ENCODE measurements at places on chromosomes 3 and 15. TPM values are rescaled to one million over a fixed set of nuclear protein-coding genes. Genes with fewer than 3 reads are reported as not detected.

A4GNT gene
- not detected for total RNA-seq

GPR62 gene
- total RNA-seq, result 0.22 TPM

- no peak for DNase-seq
These were observed 20.3 kb upstream of the CCNL1 start for GRCh38 chr3:157180262-157180661.

DNA sequence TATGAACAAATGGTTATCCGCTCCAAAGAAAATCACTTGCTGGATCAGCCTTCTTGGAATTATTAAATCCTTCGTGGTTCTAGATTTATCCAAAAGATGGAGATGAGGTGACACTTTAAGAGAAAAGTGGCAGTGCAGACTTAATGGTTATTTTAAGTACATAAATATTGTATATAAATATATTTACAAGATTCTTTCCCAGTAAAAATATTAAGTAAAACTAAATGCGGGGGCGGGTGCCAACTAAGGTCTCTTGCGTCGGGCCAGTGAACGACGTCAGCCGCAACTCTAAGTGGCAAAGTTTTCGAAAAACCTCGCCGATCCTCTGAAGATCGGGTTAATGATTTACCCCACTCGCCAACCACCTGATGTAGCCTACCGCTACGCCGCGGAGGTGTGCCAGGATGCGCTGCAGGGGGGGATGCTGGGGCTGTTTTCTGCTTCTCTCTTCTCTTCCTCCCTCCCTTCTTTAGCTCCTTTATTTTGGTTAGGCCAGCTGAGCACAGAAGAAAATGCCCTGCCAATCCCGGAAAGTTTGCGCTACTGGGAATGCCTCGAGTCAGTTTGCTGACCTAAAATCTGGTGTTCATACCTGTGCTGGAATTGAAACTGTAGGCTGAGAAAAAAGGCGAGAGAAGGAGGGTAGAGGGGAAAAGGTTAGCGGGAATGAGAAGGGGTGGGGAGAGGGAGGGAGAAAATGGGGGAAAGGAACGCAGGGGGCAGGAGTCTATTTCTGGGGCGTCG is 7.6 kb upstream of the FOXB1 start:
- DNase-seq, result no peak

DNA sequence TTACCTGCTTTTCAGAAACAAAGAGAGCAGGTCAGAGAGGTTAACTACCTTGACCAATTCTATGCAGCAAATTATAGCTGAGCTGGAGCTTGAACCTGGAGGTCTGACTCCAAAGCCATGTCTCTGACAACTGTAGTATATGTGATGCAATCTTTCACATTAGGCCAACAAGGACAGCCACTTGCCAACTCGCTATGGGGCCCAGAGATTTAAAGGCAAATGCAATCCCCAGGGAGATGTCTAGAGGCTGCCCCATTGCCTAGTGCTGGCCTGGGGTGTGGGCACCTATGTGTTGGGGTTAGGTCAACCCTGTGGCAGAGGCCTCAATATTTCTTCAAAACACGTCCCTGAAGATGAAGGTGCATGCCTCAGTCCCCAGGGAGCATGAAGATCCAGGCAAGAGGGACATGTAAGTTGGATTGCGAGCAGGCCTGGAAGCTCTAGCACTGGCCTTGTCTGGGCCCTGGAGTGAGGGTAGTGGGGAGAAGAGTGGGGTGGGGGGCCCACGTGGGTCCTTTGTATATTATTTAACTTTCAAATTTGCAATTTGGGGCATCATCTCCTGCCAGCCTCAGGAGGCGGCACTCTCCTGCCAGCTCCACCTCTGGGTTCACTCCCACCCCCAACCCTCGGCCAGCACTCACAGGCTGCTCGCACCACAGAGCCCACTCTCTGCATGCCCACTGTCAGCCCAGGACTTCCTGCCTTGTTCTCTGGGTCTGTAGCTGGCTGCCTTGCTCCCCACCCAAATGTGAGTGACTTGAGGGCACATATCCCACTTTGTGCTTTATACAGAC is 64.3 kb downstream of the SLC12A8 start:
- DNase-seq, result no peak

ZNF717 gene
- 7.5 TPM for total RNA-seq

GRCh38 chr3:27533261-27533607 is 49.0 kb upstream of the SLC4A7 start:
- no peak for DNase-seq

- no peak for DNase-seq
These were observed 782.2 kb downstream of the VGLL3 start for GRCh38 chr3:86208772-86209171.

DNA sequence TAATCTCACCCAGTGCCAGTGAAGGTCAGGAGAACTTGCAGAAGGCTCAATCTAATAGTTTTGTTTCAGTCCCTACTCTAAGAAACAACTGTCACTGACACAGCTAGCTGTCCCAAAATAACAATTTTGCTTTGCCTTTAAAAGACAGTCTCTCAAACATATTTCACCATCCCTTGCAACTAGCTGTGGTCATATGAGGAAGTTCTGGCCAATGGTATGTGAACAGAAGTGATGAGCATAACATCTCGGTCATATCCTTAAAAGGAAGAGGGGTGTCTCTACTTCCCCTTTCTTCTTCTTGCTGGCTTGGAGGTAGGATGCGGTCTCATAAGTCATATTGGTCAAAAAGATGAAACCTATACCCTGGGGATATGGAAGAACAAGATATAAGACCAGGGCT is 198.1 kb downstream of the NEK10 start:
- DNase-seq, result no peak

TM4SF4 gene
- total RNA-seq, result not detected

IQCF5 gene
- not detected for total RNA-seq

DNA sequence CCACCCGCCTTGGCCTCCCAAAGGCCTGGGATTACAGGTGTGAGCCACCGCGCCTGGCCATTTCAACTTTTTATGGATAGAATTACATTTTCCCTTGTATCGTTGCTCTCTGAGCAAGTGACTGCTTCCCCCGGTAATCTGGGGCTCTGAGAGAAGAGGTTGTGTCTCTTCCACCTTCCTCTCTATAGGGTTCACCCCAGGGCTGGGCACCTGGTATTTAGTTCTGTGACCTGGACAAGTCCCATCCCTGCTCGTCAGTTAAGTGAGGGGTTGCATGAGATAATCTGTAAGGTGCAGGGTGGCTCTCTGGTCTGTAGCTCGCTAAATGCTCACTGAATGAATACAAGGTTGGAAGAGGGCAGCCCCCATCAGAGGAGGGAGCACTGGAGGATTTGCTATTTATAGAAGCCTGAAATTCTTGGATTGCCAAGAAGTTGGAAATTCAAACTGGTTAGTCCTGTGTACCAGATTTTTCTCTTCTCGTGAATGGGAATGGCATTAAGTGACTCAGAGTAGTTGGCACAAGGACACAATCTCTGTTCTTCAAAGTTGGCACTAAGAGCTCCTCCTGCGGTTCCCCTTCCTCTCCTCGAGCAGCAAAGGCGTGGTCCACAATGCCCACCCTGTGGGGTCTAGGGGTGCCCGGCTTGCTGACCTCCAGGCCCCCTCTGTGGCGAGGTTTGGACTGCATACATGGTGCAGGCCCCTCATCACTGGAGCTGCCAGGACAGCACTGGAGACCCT is 68.1 kb upstream of the DLG1 start:
- DNase-seq, result no peak

DNA sequence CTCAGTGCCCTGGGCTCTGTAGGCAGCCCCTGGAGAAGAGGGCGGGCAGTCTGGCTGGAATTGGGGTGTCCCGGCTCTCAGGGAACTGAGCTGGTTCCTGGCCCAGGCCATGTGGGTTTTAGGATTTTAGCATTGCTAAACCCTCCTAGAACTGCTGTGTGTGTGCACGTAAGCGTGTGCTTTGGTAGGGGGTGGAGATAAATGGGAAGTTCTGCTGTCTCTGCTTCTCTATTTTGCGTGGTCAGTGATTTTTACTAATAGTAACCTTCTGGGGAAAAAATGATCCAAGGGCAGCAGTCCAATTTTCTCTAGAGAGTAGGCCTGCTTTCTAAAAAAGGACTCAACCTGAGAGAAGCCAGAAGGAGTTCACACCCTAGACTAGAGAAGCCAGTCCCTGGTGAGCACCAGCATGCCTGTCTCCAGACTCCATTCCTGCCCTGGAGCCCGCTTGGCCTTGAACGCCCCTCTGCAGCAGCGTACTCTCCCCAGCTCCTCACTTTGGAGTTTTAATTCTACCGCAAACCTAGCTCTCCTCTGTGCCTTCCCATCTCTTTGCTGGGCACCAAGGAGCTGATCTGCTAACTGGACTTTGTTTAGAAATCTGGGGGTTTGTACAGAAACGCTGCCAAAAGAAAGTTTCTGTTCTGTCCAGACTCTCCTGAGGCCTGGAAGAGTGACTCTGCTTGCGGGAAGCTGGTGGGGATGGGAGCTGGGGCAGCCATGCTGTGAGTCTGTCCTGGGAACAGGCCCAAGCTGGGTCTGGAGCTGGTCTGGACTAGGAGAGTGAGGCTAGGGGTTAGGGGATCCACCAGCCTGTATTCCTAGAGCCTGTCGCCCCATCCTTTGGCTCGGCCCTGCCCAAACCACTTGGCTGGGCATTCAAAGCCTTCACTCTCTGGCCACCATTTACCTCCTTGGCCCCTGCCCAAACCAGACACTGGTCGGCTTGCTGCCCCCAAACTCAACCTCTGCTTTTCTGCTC is 19.7 kb downstream of the CORO2B start:
- DNase-seq, result no peak

LEKR1 gene
- total RNA-seq, result 0.78 TPM

GRCh38 chr15:82999905-83000671 is 11.4 kb downstream of the C15orf40 start:
- DNase-seq, result no peak

GRCh38 chr3:169278092-169278491 is 385.4 kb downstream of the MECOM start:
- no peak for DNase-seq

DNA sequence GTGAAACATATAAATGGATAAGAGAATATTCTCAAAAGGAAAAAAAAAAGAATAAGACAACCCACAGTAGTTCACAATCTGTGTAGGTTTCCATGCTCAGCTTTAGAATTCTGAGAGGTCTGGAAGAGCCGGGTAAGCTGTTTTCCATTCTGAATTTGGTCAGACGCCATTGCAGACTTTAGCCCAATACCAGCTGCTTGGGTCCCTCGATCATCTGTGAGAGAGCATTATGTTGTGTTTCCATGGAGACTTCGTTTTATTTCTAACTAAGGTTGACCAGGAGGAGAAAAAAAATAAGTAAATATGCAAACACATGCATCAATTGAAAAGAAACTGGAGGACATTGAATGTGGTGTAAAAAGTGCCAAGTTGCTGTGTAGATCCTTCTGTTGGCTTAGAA is 25.5 kb downstream of the KCNAB1 start:
- DNase-seq, result no peak

DNA sequence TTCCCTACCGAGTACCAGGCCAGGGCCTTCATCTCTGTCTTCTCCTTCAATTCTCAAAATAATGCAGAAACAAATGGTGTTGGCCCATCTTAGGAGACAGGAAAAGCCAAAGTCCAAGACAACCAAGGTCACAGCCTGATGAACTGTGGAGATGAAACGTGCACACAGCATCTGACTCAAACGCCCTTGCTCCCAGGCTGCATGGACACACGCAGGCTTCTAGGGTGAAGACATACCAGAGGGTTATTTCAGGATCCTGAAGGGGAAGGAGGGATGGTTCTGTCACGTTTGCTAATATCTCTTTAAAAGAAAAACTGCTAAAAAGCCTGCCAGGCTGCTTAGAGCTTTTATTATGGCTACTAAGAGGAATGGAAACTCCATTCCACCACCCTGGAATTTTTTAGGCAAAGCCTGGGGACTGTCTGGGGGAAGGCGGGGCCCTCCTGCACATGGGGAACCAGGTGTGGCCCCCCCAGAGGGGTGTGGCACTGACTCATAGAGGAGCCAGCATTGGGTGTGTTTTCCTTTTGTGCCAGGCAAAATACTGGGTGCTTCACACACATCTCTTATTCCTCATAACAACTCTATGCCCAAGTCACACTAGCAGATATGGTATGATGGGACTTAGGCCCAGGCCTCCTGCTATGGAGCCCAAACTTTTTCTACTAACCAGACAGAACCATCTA is 62.9 kb downstream of the UMPS start:
- no peak for DNase-seq

DNA sequence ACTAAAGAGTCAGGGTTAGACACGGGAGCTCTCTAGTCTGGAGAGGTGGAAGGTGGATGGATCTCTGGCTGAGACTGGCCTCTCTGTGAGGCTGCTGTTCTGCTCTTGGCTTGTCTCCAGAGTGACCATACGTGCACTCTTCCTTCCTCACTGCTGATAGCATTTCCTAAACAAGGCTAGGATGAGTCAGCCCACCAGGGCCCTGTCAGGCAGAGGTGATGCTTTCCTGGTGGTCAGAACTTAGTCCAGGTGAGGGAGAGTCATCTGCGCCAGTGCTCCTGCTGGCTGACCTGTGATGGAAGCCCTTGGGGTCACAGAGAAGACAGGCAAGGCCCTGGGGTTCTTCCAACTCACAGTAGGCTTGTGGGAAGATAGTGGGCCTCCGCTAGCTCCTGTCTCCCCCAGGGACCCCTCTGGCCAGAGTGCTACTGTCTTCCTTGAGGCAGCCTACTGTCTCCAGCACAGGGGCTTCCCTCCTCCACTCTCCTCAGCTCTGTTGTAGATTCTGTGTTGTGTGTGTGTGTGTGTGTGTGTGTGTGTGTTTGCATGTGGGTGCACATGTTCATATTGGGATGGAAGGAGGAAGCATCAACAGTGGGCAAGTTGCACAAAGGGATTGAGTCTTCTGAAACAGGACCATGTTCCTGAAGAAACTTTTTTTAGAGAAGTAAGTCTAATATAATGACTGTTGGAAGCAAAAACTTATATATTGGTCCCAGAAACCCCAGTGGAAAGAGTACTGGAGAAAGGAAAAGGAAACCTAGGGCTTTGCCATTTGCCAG is 16.5 kb downstream of the ALPK3 start:
- no peak for DNase-seq

- no peak for DNase-seq
These were observed 93.0 kb downstream of the HHLA2 start for GRCh38 chr3:108389372-108389771.

DNA sequence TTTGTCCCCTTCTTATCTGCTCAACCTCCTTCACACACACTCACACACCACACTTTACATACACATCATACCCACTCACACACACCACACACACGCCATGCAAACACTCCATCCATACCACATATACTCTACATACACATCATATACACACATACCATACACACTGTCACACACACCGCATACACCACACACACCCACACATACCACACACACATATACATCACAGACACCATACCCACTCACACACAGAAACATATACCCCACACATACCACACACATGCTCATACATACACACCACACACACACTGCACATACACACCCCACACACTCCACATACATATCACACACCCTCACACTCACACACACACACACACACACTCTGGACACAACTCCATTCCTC is 54.3 kb upstream of the ACP3 start:
- DNase-seq, result no peak

GRCh38 chr3:131020122-131020693 is 6.4 kb downstream of the ASTE1 start:
- DNase-seq, result no peak

DNA sequence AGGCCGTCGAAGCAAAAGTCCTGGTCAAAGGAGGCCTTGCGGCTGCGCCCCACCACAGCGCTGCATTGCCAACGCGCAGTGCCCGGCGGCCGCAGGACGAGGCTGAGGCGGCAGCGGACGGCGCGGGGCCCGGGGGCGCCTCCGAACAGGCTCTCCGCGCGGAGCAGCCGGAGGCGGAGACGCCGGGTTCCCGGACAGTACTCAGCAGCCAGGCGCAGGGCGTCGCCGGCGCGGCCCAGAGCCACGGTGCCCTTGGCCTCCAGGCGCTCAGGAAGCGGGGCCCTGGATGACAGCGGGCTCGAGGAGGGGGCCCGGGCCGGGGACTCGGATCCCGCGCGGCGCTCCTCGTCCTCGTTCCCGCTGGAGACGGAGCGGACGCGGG is 1.1 kb downstream of the C2CD4B start:
- no peak for DNase-seq

GRCh38 chr3:153704115-153704514 is 417.1 kb upstream of the ARHGEF26 start:
- DNase-seq, result no peak
